ENCODE measurements at places on chromosomes 11 and 22.

- DNase-seq: no peak
Observed at GRCh38 chr22:31957970-31958594, 13.7 kb downstream of the YWHAH start.

DNA sequence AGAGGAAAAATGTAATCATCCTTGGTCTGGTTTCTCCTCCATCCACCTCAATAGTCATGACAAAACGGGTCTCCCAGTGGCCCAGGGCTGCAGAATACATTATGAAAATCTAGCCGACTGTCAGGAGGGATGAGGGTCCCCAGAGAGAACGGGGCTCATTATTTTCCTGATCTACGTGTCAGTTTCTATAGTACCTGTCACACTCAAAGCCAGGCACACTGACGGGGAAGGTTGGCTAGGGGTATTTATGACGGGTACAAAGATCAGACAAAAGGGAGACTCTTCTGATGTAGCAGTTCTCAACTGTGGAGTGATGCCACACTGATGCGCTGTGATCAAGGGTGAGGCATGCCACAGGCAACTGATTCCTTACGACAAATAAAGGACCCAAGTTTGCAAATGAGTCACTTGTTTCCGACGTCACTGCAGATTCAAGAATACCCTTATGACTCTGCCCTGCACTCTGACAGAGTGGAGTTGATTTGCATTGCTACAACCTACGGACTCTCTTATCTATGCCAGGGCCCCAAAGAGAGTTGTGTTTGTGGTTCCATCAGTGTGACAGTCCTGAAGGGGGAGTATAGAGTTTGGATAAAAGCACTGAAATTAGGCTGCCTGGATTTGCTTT lies 188.2 kb upstream of the TBCEL start:
- no peak for DNase-seq

GRCh38 chr11:33775832-33776470 lies 1.6 kb upstream of the FBXO3 start:
- DNase-seq: no peak

DNA sequence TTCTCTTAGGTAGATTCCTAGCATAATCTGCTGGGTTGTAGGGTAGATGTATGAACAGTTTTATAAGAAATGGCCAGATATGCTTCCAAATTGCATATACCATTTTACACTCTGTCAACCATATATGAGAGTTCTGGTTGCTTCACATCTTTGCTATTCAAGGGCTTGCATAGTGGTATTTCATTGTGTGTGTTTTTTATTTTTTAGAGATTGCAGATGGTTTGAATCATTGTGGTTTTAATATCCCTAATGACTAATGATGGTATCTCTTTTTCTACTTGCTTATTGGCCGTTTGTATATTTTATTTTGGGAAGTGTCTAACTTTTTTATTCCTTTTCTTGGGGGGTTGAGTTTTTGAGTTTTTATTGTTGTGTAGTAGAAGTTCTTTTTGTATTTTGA lies 26.9 kb downstream of the RNF214 start:
- no peak for DNase-seq

- DNase-seq: no peak
Observed at GRCh38 chr11:16408619-16409018, 52.3 kb upstream of the SOX6 start.

- no peak for DNase-seq
Observed at GRCh38 chr22:48660790-48661740, 1166.6 kb downstream of the BRD1 start.

DNA sequence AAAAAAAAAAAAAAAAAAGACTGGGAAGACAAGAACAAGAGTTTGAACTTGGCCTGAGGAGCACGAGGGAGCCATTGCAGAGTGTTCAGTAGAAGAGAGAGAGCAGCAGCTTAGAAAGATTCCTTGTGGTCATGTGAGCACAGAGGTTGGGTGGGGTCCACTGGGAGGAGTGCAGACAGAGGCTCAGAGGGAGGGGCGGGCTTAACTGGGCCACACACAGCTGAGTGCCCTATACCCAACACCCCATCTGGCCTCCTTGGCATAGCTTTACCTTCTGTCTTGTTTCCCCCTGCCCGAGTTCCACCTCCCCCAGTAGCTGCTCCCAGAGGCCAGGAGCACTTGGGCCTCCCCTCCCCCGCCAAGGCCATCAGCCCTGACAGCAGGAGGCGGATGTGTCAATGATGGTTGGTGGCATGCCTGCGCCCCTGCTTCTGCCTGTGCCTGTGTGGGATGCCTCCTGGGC lies 12.1 kb downstream of the C11orf86 start:
- DNase-seq: no peak

GRCh38 chr11:134072844-134073243 lies 4.0 kb downstream of the JAM3 start:
- DNase-seq: no peak
